ENCODE measurements at places on chromosomes 1 and 21.

GRCh38 chr1:32273391-32274208 lies 18.3 kb upstream of the HDAC1 start:
- peak; percentile 87 for DNase-seq

- no peak for DNase-seq
These were observed 32.7 kb downstream of the WDTC1 start for GRCh38 chr1:27267153-27267552.

DNA sequence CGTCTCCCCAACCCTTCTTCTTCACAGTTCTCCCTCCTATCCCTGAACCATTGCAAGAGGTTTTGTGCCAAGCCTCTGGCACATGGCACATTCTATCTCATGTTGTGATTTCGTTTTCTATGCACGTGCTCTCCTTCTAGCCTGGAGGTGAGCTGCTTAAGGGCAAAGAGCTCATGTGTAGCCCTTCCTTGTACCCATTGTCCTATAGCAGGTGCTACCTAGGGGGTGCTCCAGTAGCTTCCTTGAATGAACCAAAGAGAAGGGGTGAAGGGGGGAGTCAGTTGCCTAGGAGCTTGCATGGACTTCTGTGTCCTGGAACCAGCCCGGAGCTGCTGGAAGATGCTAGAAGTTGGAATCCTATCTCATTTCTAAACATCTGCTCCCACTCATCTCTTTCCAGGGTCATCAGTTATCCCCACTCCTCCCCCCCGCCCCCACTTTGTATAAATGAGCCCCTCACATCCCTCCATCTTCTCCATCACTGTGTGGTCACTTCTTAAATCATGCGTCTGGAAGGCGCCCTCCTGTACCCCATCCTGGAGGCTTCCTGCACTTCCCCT lies 535 bp upstream of the DISC1 start:
- no peak for DNase-seq

- no peak for DNase-seq
These were observed 271.1 kb downstream of the PTPRC start for GRCh38 chr1:198909973-198910372.

GRCh38 chr1:195899762-195900352 lies 708.4 kb downstream of the KCNT2 start:
- DNase-seq, result no peak

- no peak for DNase-seq
These were observed 54.6 kb downstream of the SKI start for GRCh38 chr1:2282556-2283270.

DNA sequence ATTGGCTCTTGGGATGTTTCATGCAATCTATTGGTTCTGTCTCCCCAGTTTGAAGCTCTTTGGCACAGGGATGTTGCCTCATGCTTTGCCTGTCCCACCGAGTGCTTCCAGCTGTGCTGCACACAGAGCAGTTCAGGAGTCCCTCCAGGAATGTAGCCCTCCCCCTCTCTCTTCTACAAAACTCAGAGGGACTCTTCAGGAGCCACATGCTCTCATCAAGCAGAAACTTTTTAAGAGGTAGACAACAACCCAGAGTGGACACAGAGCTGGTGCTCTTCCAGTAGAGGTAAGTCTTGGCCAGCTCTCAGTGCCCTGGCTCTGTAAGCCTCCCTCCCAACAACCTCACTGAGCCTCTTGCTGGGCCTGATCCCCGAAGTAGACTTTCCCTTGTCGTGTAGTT lies 11.6 kb upstream of the ZNF697 start:
- DNase-seq, result no peak

GRCh38 chr1:20358761-20359263 lies 68.1 kb downstream of the VWA5B1 start:
- no peak for DNase-seq

DNA sequence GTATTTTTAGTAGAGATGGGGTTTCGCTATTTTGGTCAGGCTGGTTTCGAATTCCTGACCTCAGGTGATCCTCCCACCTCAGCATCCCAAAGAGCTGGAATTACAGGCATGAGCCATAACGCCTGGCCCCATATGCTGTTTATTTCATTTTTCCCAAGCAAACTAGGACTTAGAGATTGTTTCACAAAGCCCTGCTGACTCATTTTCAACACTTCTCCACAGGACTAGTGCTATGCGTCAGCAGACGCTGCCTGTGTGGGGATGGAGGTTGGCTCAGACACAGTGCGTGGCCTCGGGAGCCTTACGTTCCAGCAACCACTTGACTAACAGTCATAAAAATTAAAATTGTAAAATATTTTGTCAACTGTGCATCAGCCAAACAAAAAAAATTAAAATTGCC lies 22.7 kb downstream of the PKNOX1 start:
- DNase-seq, result no peak

GRCh38 chr1:53131590-53131938 lies 10.9 kb downstream of the SLC1A7 start:
- no peak for DNase-seq

DNA sequence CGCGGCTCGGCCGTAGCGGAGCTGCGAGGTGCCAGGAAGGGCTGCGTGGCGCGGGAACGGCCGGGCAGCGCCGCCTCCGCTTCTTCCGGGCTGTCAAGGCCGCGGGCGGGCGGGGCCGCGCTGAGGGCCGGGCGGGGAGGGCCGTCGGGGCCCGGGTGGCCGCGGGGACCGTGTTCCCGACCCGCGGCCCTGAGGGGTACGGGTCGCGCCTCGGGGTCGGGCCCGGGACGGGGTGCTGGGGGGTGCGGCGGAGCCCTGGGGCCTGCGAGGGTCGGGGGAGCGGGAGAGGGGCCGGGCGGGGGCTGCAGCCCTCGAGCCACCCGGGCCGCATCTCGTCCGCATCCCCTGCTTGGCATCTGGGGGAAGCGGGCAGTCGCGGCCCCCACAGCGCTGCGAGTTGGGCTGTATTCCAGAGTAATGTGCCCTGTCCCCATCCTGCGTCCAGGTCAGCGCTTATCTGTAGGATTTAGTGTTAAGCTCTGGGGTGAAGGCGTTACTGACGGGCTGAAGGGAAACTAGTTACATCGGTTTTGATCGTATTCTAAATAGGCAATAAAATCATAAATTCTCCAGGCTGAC lies 379 bp downstream of the RER1 start:
- DNase-seq, result no peak

- DNase-seq, result no peak
These were observed 8.5 kb upstream of the AKNAD1 start for GRCh38 chr1:108865316-108865910.

DNA sequence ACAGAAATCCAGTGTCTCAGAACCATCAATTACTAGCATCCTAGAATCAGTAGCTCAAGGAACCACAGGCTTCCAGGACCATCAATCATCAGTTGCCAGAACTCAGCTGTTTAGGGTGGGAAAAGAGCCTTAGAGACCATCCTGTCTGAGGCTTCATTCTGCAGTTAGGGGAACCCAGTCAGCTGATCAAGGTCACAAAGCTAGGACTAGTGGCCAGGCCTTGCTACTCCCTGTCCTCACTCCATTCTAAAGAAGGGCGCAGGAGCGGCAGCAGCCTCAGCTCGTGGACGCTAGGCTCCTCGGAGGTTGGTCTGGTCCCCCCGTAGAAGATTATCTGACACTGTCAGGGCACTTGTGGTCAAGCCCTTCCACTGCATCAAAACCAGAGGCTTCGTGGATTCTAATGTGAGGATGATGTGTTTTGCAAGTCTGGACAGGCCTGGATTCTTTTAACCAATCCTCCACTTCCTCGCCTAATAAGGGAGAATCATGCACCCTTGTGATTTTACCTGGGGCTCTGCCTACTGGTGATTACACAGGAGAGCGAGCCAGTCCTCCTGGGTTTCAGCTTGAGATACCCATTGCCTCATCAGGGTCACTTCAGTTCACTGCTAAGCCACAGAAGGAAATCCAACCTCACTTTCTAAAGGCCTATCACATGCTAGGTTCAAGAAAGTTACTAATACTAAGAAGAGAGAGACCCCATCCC lies 41.7 kb upstream of the IFFO2 start:
- no peak for DNase-seq

GRCh38 chr1:212667223-212668139 lies 32.2 kb downstream of the BATF3 start:
- DNase-seq, result no peak

- DNase-seq, result no peak
These were observed 20.9 kb upstream of the RNF11 start for GRCh38 chr1:51215169-51215568.

GRCh38 chr1:189103956-189104355 lies 1373.7 kb downstream of the BRINP3 start:
- DNase-seq, result no peak

GRCh38 chr1:234276151-234276788 lies 97.0 kb upstream of the COA6 start:
- no peak for DNase-seq

- no peak for DNase-seq
These were observed 606.3 kb downstream of the NUF2 start for GRCh38 chr1:163928069-163928468.

DNA sequence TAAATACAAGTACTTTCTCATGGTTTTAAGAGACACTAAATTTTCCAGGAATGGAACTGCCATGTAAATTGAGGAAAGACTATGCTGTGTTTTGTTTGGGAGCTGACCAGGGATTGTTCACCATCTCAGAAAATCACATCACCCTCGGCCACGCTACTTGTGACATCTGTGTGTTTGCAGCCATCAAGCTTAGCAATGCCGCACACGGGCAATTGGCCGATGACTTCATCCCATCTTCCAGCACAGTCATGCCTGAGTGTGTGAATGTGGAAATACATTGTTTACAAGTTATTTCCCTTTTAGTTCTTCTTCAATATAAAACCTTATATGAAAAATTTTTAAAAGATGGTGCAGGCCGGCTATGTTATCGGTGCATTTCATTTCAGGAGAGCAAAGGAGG lies 121.6 kb downstream of the GLIS1 start:
- no peak for DNase-seq

GRCh38 chr21:16455978-16456377 lies 726.2 kb downstream of the USP25 start:
- no peak for DNase-seq

GRCh38 chr1:47724432-47724999 lies 272.7 kb downstream of the TRABD2B start:
- DNase-seq, result no peak

- no peak for DNase-seq
These were observed 43.2 kb downstream of the ELK4 start for GRCh38 chr1:205588636-205589035.

GRCh38 chr1:55844322-55844721 lies 629.2 kb upstream of the USP24 start:
- DNase-seq, result no peak

DNA sequence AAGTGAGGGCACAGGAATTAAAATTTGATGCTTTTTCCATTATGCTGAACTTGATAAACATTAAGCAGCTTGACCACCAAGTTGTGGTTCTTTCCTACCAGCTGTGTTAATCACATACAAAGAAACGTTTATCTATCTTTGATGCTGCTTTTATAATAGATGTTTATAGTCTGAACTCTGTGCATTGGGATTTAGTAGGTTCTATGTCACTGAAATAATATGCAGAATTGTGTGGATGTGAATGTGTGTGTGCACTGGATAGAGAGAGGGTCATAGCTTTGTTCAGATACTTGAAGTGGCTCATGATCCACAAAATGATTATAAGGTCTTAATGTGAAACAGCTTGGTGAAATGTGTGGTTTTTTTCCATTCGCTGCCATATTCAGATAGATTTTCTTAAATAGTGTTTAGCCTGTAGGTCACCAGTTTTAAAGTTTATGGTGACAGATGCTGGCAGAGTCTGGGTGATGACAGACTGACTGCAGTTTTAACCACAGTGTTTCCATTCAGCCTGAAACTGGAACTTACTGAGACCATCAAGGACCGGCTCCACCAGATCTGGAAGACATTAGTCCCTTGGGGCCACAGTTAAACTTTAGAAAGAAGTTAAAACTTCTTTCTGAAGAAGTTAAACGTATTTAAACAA lies 10.2 kb downstream of the DDI2 start:
- DNase-seq, result no peak
